Stimulated activated CD4-positive, alpha-beta T cell treated with anti-CD3 and anti-CD28 coated beads, Interleukin-15, amount 100 ng/mL, for 48 hours (primary cell): ENCODE measurements at places on chromosomes 2 and 18.
A peak's percentile ranks its signal among the peaks of the same experiment; 100 is the strongest.

DNA sequence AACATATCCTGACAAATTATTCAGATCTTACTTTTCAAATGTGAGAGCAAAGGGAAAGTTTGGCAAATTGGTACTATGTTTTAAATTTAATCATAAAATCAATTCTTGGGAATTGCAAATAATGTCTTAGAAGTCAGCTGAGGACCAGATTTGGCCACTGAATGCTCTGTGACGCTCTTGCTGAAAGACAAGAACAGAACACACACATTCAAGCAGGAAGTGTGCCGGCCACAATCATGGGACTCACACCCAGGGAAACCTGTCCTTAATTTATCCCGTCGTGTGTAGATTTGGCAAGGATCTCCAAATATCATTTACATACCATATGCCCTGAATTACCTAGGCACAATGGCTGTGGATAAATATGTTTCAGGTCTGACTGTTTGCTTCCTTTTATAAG, 253.1 kb downstream of the TCF4 start:
- no peak for DNase-seq

- DNase-seq = no peak
Observed at GRCh38 chr18:23689031-23689615, at the start of gene LAMA3. LAMA3 (plus strand) TSS chr18:23689453; CDS start chr18:23689684, 231 bp downstream.

DNA sequence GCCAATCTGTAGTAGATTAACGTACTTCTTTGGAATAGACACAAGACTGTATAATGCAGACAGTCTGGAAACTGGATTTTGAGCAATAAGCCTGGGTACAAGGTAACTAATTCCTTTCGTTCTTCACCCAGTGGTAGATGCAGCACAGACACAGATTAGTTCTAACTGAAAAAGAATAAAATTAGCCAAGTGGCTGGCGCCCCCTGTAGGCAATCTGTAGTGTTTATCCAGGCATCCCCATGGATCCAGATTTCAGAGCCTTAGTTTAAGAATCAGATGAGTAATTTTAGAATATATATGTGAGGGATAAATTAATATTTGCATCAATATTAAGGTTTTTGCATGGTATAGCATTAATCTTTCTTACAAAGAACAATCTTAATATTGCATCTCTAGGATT, 563.9 kb downstream of the DCC start:
- DNase-seq = no peak

- no peak for DNase-seq
Observed at GRCh38 chr2:10378189-10378588, 69.9 kb downstream of the ODC1 start.

DNA sequence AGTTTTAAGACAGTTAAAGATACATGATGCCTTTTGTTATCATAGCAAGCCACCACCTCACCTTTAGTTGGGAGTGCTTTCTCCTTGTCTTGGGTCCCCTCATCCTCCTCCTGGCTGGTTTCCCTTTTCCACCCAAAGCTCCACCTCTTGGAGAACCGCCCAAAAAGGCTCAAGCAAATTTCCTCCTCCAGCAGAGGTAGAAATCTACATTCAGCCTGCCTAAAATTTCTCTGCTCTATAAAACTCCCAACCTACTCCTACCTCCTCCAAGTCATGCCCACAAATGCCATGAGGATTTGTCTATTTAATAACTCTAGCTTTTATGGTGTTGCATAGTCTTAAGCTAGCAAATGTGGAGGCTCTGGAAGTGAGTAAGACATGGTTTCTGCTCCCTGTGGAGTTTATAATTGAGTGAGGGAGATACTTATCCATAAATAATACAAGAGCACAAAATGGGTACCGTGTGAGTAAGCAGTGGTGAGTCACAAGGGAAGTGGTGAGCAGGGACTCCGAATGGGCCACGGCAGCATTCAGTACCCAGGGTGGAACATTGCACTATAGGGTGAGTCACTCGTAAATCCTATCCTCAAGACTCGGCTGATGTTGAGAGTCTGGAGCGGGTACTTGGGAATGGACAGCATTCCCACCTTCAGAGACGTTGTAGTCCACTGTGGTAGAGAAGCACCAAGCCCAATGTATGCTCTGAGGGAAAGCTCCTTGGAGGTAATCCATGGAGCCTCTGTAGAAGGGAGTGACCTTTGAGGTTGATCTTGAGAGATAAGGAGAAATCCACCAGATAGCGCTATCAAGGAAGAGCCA, 146.3 kb downstream of the RTN4 start:
- DNase-seq = peak; percentile 65

DNA sequence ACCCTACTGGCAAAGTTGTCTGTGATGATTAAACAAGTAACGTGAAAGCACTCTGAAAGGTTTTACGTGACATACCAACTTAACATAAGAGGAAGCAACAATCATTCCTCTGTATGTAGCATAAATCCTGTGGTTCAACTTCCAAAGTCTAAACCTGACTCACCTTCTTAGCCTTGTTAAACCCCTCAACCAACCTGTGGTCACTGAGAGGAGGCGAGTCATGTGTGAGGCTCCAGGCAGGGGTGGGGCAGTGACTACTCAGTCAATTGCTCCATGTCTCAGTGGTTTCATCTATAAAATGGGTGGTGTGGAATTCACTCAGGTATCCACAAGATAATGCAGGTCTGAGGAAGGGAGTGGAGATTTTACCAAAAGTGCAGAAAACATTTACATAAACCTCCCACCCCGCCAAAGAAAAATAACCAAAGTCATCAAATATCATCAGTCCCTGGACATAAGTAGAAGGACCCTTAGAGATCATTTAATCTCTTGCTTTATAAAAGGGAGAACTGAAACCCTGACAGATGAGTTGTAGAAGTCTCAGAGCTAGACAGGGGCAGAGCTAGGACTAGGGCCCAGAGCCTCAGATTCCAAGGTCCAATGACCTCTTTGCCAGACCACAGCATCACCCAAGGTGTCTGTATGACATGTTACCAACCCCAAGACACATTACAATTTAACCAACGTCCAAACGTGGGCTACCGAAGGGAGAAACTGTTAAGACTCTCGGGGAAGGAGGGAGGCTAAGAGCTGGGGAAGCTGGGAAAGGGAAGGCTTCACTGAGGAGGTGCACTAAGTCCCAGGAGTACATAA, 3.7 kb upstream of the PCBP1 start:
- DNase-seq = peak; percentile 64

GRCh38 chr2:223282221-223282620, 230.2 kb downstream of the KCNE4 start:
- DNase-seq = no peak

- DNase-seq = no peak
Observed at GRCh38 chr2:170420961-170421687, 243.2 kb downstream of the MYO3B start.

DNA sequence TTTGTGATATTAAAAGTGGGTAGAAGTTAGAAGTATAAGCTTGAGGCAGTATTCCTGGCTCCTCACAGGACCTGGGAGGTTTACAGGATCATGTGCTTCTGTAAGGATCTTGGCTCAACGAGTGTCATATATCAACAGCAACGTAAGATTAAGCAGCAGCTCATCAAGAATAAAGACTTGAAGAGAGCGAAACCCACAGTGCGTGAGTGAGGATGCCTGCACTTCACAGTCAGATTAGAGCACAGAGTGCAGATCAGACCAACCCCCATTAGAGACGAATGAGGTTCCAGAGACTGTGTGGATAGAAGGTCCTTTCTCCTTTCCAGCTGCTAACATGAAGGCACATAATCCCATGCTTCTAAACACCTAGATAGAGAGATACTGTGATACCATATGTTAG, 1656.7 kb upstream of the NXPH2 start:
- no peak for DNase-seq

DNA sequence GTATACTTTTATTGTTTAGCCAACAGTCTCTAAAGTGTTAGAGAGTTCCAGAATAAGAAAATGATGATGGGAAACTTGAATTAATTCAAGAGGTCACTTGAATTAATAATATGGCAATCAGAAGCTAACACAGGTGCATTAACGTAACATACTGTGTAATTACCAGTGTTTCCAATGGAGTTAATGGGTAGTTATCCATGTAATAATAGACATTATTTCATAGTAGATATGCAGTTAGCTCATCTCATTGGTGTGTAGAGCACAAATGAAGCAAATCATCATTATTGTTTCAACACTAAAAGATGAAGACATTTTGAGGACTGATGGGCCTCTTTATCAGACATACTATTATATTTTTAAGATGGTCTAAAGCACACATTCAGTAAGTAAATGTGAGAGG, 460.3 kb upstream of the HNRNPA3 start:
- no peak for DNase-seq

- DNase-seq = no peak
Observed at GRCh38 chr2:85259879-85260278, 67.9 kb downstream of the TGOLN2 start.

- no peak for DNase-seq
Observed at GRCh38 chr2:65939687-65940086, 495.2 kb upstream of the MEIS1 start.

- DNase-seq = no peak
Observed at GRCh38 chr2:220833446-220833845, 738.7 kb downstream of the EPHA4 start.

GRCh38 chr2:28470759-28471158, 25.1 kb upstream of the PLB1 start:
- no peak for DNase-seq

- DNase-seq = peak; percentile 82
Observed at GRCh38 chr2:174039551-174040416, 74.6 kb upstream of the SP3 start.

GRCh38 chr2:230919681-230920080, 5.4 kb downstream of the GPR55 start:
- no peak for DNase-seq

- DNase-seq = no peak
Observed at GRCh38 chr2:190526105-190526750, 8.3 kb downstream of the NEMP2 start.

GRCh38 chr2:64995041-64995440, 5.8 kb downstream of the SLC1A4 start:
- DNase-seq = no peak

GRCh38 chr18:32160547-32160946, 29.3 kb upstream of the MEP1B start:
- no peak for DNase-seq

DNA sequence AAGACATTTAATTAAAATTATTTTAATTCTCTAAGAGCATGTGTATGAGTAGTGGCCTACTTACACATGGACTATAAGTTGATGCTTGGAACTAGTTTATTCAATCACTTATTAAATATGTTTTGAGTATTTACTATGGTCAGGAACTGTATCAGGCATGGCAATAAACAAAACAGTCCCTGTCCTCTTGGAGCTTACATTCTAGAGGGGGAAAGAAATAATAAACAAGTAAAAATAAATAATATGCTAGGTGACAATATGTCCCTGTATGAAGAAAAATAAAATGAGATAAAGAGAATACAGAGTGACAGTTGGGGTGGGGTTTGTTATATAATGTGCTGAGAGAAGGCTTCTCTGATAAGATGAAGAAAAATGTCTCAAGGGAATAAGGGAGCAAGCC, 74.5 kb downstream of the MYO3B start:
- no peak for DNase-seq

GRCh38 chr2:24658531-24659202, 134.5 kb downstream of the PTRHD1 start:
- DNase-seq = no peak

- no peak for DNase-seq
Observed at GRCh38 chr2:220789961-220790360, 782.1 kb downstream of the EPHA4 start.

GRCh38 chr2:212288308-212288707, 250.3 kb downstream of the ERBB4 start:
- DNase-seq = no peak

DNA sequence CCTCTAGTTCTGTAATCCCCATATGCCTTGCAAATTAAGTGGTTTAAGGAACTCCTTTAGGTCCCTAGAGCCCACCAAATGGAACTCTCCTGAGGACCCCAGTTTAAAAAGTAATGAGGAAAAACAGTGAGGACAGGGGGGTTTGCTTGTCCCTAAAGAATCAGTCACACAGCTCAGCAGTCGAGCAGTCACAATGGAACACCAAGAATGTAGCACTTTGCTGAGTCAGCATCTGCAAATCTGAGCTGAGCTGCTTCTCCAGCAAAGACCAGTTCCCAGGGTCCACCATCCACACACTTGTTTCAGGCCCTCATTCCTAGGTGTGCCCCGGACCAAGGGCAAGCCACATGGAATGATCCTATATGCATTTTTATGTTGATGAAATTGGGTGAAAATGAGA, 46.2 kb upstream of the NEDD4L start:
- DNase-seq = no peak

- no peak for DNase-seq
Observed at GRCh38 chr2:129056959-129057317, 738.3 kb upstream of the HS6ST1 start.

DNA sequence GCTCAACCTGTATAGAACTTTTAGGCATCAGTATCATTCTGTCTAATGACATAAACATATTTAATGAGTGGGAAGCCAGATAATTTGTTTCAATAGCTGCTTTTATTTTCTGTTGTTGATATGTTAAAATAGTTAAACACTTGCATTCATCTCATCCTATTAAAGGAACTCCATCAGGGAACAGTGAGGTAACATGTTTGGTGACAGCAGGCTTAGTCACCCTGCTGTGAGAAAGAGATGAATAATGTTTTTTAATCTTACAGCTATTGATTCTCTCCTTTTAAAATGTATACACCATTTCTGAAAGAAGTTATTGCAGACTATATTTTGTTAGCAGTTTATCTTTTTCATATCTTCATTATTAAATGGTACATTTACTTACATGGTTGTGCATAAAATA, 123.3 kb upstream of the CWC22 start:
- DNase-seq = no peak

DNA sequence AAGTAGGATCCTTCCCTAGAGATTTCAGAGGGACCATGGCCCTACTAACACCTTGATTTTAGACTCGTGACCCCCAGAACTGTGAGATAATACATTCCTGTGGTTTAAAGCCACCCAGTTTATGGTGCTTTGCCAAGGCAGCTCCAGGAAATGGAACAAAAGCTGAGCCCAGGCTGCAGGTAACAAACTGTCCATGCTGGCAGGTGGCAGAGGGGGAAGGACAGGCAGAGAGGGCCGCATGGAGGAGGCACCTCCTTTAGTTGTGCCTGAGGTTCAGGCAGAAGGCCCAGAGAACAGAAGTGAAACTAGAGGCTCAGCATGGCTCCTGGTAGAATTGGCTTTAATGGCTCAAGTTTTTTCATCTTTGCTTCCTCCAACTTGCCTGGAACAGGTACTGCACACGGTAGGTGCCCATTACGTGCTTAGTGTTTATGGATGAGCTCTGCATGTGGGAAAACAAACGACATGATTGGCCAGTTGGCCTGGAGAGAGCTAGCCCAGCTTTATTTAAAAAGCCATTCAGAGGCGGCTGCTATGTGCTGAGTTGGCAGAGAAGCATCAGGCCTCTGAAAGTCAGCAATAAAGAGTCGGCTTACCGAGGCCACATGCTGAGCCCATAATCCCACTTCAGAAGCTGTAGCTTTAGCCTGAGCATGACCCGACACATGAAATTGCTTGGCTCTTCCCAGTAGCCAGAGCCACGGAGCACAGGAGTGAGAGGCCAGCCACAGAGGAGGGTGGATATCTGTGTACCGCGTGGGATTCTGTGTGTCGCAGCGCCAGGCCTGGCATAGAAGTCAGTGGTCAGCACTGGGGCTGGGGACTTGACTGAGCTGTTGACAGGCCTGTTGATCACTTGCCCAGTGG, 36.5 kb downstream of the HS1BP3 start:
- no peak for DNase-seq

GRCh38 chr2:185388226-185388625, 350.4 kb upstream of the FSIP2 start:
- no peak for DNase-seq

GRCh38 chr2:24707143-24707542, 86.0 kb downstream of the PTRHD1 start:
- no peak for DNase-seq

- no peak for DNase-seq
Observed at GRCh38 chr2:95026471-95027368, 1.2 kb downstream of the MAL start.

- DNase-seq = no peak
Observed at GRCh38 chr2:236794176-236794957, 224.7 kb downstream of the ACKR3 start.
